Esophagus squamous epithelium (tissue), 5 donors: ENCODE measurements at places on chromosomes 11 and 22.
A peak's percentile ranks its signal among the peaks of the same experiment; 100 is the strongest.

DNA sequence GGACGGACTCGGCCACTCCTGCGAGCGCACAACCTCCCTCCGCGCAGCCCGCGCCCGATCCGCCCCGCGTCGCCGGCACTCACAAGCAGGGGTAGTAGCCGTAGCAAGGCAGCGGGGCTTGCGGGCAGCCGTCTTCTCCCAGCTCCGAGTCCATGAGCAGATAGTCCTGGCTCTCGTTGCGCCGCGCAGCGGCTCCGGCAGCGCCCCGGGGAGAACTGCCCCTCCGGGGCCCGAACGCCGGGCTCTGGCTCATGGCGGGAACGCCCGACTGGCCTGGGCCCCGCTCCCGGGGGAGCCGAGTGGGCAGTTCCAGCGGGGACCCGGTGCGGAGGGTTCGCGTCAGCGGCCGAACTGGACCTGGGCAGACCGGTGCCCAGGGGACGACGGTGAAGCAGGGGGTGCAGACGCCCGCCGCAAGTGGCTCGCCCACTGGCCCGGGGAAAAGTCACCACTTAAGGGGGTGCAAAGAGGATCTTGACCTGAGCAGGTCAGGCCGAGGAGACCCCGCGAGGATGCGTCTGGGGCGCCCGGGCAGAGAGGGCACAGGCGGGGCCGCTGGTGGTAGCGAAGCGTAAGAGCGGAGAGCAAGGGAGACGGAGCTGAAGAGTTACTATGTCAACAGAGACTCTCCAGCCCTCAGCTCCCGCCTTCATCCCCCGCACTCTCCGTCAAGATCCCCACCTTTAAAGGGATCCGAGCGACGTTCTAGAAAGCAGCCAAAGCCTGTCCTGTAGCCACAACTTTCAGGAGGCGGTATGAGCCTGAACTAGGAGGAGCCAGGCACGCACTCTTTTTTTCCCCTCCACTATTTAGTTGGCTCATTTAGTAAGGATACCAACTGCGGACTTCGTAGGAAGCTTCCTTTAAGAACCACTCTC, at the start of gene TRPC6:
TSS of gene TRPC6 (minus strand) at position 757 of the 878 bp plus-strand sequence. CDS start at position 253, 504 bp downstream.
- DNase-seq: no peak

DNA sequence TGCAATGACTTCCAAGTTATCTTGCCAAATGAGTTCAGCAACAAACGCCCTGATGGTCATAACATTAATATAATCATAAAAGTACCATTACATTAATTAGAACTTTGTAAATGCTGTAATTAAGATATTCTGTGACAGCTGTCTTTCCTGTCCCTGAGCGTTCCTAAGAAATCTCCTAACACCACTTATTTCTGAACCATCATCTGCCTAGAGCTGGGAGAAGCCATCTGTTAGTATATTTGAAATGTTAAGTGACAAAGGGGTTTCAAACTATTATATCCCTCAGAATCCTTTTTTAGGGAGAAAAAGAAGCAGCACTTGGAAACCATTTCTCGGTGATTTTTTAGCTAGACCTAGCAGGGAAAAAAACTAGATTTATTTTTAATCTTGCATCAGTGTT, 657.5 kb downstream of the FAM181B start:
- DNase-seq: no peak

- DNase-seq: no peak
These were observed 123.9 kb downstream of the MPPED1 start for GRCh38 chr22:43535741-43536140.

- no peak for DNase-seq
These were observed 81.4 kb downstream of the TBC1D22A start for GRCh38 chr22:46843821-46844255.

- no peak for DNase-seq
These were observed 7.1 kb downstream of the SAA4 start for GRCh38 chr11:18229501-18229900.

GRCh38 chr11:94521684-94522083, 9.4 kb downstream of the C11orf97 start:
- no peak for DNase-seq

DNA sequence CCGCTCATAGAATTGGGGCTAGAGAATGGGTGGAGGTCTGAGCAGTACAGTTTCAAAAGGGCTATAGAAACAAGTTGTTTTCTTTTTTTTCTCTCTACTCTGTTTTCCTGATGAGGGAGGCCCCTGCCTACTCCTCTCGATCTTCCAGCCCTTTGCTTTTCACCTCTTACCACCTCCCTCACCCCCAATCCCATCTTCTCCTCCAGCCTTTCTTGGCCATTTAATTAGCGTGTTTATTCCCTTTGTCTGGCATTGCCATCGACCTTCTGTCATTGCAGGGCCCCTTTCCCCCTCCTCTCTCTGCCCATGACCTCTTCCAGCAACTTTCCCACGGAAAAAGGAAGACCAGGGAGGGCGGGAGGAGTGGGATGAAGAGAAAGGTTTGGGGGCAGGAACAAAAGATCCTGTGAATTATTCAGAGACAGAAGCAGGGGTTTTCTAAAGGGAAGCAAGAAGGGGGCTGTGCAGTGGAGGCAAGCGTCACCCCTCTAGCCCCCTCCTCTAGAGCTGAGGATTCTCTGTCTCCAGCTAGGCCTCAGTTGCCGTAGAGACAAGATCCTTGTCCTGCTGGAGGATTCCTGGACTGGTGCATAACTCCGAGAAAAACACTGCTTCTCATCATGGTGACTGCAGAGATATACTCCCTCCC, 12.9 kb downstream of the DTX4 start:
- DNase-seq: no peak

DNA sequence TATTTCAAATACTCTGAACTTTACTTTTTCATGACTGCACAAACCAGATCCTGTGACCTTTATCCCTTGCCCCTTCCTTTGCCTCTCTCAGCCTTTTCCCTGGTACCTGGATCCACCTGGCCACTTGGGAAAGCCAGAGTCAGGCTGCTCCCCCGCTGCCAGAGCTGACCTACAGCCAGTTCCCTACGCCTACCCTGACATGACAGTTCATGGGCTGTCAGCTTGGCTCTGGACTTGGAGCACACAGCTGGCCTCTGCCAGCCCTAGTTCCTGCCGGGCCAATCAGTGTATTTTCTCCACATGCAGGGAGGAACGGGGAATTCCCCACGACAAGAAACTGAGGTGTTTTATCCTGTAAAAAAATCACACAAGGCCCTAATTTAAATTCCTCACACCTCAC, 382.6 kb downstream of the INSC start:
- DNase-seq: no peak

DNA sequence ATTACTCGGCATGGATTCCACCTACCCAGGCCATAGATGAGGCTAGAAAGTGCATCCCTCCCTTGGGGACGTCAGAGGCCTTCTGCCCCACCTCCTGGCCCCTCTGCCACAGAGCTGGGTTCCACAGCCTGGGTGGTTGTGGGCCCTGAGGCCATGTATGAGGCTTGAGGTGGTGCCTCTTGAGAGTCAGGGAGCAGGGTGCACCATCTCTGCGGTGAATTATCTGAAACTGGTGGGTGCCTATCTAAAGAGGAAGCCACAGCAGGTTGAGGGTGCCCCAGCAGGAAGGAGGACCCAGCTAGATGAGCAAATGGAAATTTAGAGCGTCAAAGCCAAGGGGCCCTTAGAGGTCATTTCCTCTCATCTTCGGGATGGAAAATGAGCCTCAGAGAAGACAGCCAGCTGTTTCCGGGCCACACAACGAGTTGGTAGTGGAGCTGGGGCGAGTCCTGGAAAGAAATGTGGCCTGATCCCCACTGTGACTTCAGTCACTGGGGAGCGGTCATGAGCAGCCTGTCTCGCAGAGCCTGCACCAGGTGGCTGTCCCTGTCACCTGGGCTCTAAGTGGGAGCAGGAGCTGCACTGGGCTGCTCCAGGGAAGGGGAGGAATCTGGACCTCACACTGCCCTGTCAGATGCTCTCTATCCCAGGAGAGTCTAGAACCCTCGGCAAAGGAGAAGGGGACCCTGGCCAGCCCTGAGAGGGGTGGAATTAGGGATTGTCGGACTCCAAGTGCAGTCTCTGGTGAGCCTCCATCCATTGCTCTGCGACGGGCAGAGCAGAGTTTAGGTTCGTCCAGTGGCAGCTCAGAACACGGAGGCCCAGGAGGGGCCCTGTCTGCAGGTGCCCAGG, 7.3 kb downstream of the ADORA2A start:
- DNase-seq: peak; percentile 44

DNA sequence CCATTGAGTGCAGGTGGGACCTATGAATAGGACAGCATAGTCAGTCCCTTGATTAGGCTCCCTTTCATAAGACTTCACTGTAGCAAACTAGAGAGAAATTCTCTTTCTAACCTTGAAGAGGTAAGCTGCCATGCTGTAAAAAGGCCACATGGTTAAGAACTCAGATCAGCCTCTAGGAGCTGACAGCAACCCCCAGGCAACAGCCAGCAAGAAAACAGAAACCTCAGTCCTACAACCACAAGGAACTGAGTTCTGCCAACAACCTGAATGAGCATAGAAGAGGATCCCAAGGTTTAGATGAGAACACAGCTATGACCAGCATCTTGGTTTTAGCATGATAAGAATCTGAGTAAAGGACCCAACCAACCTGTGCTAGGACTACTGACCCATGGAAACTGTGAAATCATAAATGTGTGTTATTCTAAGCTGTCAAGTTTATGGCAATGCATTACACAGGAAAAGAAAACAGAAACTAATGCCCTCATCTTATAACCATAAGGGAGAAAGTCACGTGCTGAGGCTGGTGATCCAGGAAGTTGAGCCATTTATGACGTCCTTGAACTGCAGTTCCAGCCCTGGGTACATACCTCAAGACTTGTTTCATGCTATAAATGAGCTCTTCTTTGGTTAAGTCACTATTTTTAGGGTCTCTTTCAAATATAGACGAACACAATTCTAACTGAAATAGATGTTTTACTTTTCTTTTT, 43.3 kb downstream of the RAB38 start:
- no peak for DNase-seq

DNA sequence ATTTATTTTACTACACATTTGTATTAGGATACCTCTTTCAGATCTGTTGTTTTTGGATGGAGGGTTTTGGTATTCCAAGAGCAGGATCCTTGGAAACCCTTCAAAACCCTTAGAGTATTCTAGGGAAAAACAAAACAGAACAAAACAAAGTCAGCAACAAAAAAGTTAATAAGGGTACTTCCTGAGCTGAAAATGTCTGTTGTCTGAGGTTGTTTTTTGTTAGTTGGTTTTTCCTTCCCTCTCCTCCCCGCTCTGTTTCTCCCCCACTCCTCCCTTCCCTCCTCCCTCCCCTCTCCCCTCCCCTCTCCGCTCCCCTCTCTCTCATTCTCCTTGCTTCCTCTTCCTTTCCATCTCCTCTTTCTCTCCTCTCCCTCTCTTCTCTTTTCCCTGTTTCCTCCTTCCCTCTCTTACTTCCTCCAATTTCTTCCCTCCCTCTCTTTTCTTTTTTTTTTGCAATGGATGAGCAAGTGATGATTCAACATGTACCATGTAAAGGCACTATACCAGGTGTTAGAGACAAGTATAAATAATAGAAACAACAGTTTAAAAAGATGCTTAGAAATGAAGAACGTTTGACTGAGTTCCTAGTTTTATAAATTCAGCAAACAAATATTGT, 160.6 kb downstream of the TMEM135 start:
- DNase-seq: no peak
